ENCODE measurements at places on chromosomes 7 and 10.

- no peak for DNase-seq
Observed at GRCh38 chr7:47988496-47989386, 9.3 kb upstream of the HUS1 start.

DNA sequence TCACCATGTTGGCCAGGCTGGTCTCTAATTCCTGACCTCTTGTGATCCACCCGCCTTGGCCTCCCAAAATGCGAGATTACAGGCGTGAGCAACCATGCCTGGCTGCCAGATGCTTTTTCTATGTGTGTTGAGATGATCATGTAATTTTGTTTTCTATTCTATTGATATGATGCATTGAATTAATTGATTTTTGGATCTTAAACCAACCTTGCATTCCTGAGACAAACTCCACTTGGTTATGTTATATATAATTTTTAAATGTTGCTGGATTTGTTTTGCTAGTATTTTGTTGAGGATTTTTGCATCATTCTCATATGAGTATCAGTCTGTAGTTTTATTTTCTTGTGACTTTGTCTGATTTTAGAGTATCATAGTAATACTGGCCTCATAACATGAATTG lies 192.8 kb downstream of the ADK start:
- no peak for DNase-seq

GRCh38 chr10:69734797-69735468 lies 66.8 kb upstream of the COL13A1 start:
- no peak for DNase-seq

GRCh38 chr7:47386273-47386835 lies 195.6 kb downstream of the TNS3 start:
- no peak for DNase-seq

DNA sequence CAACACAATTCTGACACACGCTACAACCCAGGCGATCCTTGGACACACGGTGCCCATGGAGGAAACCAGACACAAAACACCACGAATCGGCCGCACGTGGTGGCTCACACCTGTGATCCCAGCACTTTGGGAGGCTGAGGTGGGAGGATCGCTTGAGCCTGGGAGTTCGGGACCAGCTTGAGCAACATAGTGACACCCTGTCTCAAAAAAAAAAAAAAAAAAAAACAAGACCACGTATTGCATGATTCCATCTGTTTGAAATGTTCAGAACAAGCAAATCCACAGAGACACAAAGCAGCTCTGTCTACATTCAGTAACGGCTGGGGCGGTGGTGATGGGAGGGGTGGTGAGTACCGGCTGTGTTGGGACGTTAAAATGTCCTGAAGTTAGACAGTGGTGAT lies 25.2 kb downstream of the ADAP1 start:
- DNase-seq = no peak

GRCh38 chr7:140403878-140404564 lies at the start of gene RAB19:
RAB19 (plus strand) TSS chr7:140404058; CDS start chr7:140407647, 3,589 bp downstream.
- DNase-seq = no peak

- no peak for DNase-seq
Observed at GRCh38 chr7:18860221-18860620, 257.2 kb downstream of the TWIST1 start.

DNA sequence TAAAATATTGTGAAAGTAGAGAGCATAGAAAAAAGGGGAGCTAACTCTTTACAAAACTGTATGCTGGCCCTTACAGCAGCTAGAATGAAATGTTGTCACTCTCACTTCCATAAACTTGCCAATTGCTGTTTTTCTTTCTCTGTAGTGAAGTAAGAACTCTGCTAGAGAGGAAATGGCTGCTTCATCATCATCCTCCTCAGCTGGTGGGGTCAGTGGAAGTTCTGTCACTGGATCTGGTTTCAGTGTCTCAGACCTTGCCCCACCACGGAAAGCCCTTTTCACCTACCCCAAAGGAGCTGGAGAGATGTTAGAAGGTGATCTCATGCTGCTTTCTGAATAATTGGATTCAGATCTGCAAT lies 7.6 kb upstream of the ASCC1 start:
- DNase-seq = peak; percentile 91

Measured in suppressor macrophage treated with lipopolysaccharide for 4 hours (primary cell).